ENCODE measurements at places on chromosomes 13 and 19. TPM values are rescaled to one million over a fixed set of nuclear protein-coding genes. Genes with fewer than 3 reads are reported as not detected.

The A1BG gene
- 19.9 TPM for total RNA-seq

The METTL21C gene
- not detected for total RNA-seq

The TSSK6 gene
- total RNA-seq: 3.6 TPM

The C19orf81 gene
- 14.2 TPM for total RNA-seq

The ZNF726 gene
- not detected for total RNA-seq

The IL4I1 gene
- total RNA-seq: 0.67 TPM

The PRSS57 gene
- not detected for total RNA-seq

The ERCC1 gene
- total RNA-seq: 46.4 TPM

The NCCRP1 gene
- 2.8 TPM for total RNA-seq

The CNOT3 gene
- 82.9 TPM for total RNA-seq

The ASF1B gene
- 32.1 TPM for total RNA-seq

The SLC35E1 gene
- 28.5 TPM for total RNA-seq

The ZNF723 gene
- total RNA-seq: not detected

The NOTCH3 gene
- total RNA-seq: 107 TPM

The AP3D1 gene
- 184 TPM for total RNA-seq

The IRF3 gene
- 114 TPM for total RNA-seq

The CCDC194 gene
- not detected for total RNA-seq

The CYP4F8 gene
- total RNA-seq: not detected

The SERP2 gene
- 1.7 TPM for total RNA-seq

The SLC25A41 gene
- total RNA-seq: not detected

The NXNL1 gene
- not detected for total RNA-seq

The C1QTNF9B gene
- total RNA-seq: not detected

The POU4F1 gene
- 0.32 TPM for total RNA-seq

The MEIOSIN gene
- not detected for total RNA-seq

Data from H1 (cell line).